ENCODE measurements at places on chromosomes 3 and 15.

- DNase-seq: no peak
Observed at GRCh38 chr15:76470691-76471090, 134.1 kb downstream of the ISL2 start.

- no peak for DNase-seq
Observed at GRCh38 chr3:15301761-15302160, 30.6 kb downstream of the SH3BP5 start.

DNA sequence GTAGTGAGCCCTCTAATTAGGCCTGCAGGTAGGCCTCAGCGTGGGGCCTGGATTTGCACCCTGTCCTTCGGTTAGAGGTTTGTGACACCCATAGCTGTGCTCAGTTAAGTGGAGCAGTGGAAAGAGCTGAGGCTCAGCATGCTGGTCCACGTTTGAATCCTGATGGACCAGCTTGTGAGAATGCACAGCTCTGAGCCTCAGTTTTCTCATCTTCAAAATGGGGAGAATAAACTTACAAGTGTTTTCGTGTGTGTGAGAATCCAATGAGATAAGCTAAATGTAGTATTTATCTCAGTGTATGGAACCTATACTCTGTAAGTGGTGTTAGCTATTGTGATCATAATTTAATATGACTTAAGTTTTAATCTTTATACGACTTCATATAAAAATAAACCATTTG, 22.5 kb downstream of the EEFSEC start:
- no peak for DNase-seq

- no peak for DNase-seq
Observed at GRCh38 chr15:73870700-73871408, 2.5 kb upstream of the TBC1D21 start.

- no peak for DNase-seq
Observed at GRCh38 chr3:16994854-16995525, 110.2 kb downstream of the PLCL2 start.

GRCh38 chr3:165195241-165195639, 944 bp downstream of the SLITRK3 start:
- no peak for DNase-seq

DNA sequence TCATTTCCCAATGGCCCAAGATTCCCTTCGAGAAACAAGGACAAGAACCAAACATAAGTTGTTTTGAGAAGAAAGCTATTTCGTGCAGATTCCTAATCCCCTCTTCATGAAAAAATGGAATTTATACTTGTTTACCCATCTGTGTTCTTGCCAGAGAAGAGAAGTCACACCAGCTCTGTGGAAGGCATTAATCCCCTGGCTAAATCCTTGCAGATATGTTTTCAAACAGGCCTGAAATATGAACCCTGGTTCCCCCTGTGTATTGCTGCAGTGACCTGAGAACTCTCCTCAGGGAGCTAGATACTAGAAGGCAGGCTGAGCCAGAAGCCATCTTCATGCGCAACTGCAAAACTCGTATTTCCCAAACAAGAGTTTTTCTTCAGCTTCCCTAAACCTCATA, 337.7 kb downstream of the NEK10 start:
- no peak for DNase-seq

- DNase-seq: no peak
Observed at GRCh38 chr3:13858768-13859520, 20.9 kb downstream of the WNT7A start.

DNA sequence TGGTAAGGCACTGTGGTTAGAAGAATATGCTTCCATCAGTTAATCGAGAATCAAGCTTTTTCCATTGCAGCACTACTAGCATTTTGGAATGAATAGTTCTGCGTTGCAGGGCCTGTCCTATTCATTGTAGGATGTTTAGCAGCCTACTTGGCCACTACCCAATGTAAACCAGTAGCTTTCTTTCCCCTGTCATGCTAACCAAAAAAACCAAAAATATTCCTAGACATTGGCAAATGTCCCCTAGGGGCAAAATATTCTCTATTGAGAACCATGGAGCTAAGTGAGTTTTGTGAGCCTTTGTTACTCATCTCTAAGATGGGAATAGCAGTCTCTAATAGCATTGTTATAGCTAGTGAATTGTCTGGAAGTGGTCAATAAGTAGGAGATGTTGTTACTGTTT, 187.2 kb downstream of the CADPS start:
- DNase-seq: no peak
